Stimulated activated CD4-positive, alpha-beta T cell treated with anti-CD3 and anti-CD28 coated beads, Interleukin-15, amount 100 ng/mL, for 48 hours (primary cell): ENCODE measurements at places on chromosomes 6 and 20.

- DNase-seq = no peak
Observed at GRCh38 chr20:24235296-24236175, 233.9 kb upstream of the SYNDIG1 start.

DNA sequence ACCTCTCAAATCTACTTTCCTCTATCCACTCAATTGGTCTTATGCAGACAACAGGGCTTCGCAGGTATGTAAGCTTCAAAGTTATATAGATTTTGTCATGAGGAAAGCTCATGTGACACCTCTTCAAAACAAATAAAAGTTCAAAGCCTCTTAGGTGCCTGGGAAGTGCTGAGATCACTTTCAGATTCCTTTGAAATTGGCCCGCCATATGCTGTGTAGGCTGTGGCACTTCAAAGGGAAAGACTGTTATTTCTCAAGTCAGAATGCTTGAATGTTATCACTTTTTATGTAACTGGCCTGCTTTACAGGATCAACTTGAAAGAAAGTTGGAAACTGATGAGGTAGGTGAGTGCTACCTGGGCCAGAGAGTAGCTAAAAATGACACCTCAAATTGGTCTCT lies 67.1 kb upstream of the GFRAL start:
- no peak for DNase-seq

DNA sequence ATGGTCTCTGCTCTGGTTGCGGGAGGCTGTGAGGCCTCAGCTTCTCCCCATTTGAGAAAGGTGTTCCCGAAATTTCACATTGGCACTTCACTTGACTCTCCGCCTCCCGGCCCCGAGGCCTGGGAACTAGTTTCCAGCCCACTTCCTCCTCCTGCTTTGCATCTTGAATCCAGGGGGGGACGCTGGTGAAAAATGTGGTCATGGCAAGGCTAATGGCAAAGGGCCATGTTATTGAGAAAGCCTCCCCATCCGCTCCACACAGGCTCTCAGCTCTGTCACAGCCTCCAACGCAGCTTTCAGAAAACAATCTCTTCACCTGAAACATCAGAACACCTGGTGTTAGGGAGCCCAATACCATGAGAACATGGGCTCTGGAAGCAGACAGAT lies 5.6 kb downstream of the PLAGL2 start:
- DNase-seq = no peak

DNA sequence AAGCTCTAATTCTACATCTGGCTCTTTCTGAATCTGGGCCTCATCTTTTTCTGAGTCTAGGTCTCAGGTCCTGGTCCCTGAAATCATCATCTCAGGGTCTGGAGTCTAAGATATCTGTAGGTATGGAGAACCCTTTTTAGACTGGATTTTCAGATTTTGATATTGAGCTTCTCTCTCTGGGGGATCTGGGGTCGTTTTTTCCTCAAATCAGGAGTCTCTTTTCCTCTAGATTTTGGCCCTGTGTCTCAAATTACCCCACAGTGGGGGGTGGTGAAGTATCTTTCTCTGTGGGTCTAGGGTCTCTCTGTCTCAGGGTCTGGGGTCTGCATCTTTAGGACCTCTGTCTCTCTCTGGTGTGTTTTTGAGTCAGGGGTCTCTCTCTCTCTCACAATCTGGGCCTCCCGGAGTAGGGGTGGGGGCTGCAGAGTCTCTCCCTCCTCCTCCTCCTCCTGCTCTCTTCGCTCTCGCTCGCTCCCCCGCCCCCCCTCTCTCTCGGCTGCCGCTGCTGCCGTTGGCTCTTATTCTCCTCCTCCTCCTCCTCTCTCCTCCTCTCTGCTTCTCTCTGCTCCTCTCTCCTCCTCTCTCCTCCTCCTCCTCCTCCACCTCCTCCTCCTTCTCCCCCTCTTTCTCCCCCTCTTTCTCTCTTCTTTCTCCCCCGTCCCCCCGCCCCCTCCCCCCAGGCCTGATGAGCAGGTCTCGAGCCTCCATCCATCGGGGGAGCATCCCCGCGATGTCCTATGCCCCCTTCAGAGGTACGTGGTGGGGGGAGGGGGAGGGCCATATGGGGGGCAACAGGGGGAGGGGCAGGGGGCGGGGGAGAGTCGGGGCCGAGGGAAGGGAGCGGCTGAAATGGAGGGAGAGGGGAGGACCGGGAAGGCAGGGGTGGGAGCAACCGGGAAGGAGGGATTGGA lies at the start of gene SYNGAP1:
TSS of gene SYNGAP1 (plus strand) at position 486 of the 911 bp plus-strand sequence. CDS start at position 686, 200 bp downstream.
- DNase-seq = no peak

DNA sequence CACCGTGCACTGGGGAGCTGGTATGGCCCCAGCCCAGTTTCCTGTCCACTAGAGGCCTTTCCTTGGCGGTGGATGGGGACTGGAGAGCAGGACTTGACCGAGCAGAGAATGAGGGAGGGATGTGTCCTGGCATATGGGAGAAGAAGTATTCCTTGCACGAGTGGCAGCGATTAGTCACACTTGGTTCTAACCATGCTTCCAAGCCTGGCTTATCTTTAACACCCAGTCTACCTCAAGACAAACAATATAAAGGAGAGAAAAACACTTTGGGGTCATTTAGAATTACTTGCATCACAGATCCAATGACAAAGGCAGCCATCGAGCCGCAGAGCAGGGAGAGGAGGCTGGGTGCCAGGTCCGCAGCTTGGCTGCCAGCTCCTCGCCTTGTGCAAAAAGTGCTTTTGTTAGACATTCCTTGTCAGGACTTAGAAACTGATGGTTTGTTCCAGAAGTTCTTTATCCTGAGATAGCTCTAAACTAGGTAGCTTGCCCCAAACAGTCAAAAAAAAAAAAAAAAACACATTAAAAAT lies 214.9 kb upstream of the GMDS start:
- DNase-seq = no peak

- DNase-seq = no peak
Observed at GRCh38 chr6:105484238-105485161, 81.6 kb upstream of the PREP start.

- no peak for DNase-seq
Observed at GRCh38 chr6:107360476-107360875, 98.9 kb downstream of the PDSS2 start.

GRCh38 chr6:154343473-154344308 lies 12.9 kb downstream of the IPCEF1 start:
- no peak for DNase-seq

GRCh38 chr6:100775667-100776066 lies 105.5 kb downstream of the ASCC3 start:
- no peak for DNase-seq

DNA sequence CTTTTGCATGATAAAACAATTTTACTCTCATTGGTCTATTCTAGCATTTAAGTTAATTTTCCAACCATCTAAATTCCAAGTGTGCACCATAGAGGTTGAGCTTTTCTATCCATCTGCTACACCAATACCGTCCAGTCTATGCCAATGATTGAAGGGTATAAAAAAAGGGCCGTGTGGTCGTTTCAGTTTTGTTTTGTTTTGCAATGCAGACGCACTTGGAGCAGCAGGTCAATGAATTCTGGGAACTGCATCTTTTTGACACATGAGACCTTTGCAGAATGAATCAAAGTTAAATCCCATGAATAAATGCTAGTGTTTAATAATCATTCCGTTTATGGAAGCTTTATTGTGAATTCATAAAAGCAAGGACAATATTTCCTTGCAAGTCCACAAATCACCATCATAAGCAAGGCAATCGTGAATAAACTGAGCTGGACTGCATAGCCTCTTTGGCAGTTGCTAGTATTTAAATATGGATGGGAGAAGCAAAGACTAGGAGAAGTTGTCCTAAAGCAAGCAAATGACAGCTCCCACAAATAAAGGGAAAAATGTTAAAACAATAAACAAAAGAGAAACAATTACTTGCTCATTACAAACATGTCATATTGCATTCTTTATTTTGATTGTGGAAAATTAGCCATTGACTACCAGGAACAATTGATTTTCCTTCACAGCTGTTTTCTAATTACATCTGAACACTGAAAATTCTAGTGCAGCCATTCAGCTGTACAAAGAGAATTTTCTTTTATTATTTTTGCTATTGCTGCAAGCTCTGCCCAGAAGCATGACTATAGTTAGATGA lies 649.7 kb upstream of the GJE1 start:
- no peak for DNase-seq

GRCh38 chr20:56483970-56484369 lies 15.5 kb downstream of the RTF2 start:
- no peak for DNase-seq

DNA sequence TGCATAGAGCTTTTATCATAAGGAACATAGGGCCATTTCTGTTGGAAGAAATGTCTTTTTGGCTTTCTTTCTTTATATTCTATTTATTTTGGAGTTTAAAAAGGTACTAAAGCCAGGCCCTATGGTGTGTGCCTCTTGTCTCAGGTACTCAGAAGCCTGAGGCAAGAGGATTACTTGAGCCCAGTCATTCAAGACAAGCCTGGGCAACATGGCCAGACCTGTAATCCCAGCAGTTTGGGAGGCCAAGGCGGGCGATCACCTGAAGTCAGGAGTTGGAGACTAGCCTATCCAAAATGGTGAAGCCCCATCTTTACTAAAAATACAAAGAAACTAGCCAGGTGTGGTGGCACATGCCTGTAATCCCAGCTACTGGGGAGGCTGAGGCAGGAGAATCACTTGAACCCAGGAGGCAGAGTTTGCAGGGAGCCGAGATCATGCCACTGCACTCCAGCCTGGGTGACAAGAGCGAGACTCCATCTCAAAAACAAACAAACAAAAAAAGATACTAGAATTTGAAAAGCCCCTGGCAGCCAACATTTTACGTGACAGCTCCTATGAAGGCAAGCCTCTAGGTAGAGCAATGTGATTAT lies 80.0 kb downstream of the CBFA2T2 start:
- DNase-seq = no peak

DNA sequence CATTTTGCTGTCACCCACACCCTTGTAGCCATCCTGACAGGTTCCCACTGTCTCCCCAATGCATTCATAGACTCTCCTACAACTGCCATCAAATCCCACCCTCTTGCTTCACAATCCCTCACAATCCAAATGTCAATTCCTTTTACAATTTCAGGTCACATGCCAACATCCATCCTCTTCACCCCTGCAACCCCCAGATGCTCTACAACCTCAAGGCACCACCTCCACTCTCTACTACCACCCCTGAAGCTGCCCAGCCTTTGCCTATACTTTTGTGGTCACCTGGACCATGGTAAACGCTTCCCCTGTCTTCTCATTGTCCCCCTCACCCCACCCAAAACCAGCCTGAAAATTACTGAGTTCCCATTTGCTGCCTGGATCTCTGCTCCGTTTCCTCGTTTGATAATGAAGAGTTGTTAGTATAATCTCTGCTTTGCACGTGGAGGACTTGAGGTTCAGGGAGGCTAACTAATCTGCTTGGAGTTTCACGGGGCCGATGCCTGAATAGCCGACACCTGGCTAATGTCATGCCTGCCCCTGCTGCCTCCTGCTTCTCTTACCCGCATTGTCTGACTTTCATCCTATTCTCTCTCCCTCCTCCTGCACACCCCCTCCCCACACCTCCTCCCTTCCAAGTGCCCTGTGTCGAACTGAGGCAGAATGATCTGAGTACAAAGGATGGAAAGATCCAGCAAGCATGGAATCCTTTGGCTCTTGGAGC lies 82.4 kb upstream of the TOX2 start:
- no peak for DNase-seq

GRCh38 chr6:16907991-16908390 lies 146.7 kb upstream of the ATXN1 start:
- DNase-seq = no peak
